ENCODE measurements at places on chromosomes 12 and 14. TPM values are rescaled to one million over a fixed set of nuclear protein-coding genes. Genes with fewer than 3 reads are reported as not detected.
A peak's percentile ranks its signal among the peaks of the same experiment; 100 is the strongest.

The PFKM gene
- 50.5 TPM for total RNA-seq

The DLK1 gene
- total RNA-seq = 0.09 TPM

The SMARCC2 gene
- 69.4 TPM for total RNA-seq

The CABP1 gene
- 0.54 TPM for total RNA-seq

The IFNG-AS1 gene
- 0.09 TPM for total RNA-seq

The CACNA1C gene
- total RNA-seq = 6.0 TPM

The VEZT gene
- total RNA-seq = 31.4 TPM

The EIF5 gene
- 322 TPM for total RNA-seq

The BEGAIN gene
- total RNA-seq = 0.18 TPM

The RPS26 gene
- 321 TPM for total RNA-seq

The TRPV4 gene
- 0.25 TPM for total RNA-seq

The SLC5A8 gene
- not detected for total RNA-seq

The SLCO1A2 gene
- 0.09 TPM for total RNA-seq

The MMP14 gene
- 258 TPM for total RNA-seq

DNA sequence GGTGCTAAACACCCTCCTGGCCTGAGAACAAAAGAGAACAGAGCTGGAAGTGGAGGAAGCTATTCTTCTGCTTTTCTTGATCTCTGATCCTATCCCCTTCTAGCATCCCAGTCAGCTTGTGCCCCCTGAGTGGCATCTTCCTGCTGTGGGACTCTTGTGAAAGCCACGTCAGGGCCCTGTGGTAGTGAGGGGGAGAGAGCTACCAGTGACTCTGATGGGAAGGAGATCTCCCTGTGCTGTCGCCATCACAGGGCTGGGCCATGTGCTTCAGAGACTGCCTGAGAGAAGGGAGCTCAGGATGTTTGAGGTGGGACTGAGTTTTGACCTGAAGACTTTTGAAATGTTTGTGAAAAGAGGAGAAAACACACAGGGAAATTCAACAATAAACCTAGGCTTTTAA is 107.6 kb upstream of the FUT8 start:
- DNase-seq = no peak

DNA sequence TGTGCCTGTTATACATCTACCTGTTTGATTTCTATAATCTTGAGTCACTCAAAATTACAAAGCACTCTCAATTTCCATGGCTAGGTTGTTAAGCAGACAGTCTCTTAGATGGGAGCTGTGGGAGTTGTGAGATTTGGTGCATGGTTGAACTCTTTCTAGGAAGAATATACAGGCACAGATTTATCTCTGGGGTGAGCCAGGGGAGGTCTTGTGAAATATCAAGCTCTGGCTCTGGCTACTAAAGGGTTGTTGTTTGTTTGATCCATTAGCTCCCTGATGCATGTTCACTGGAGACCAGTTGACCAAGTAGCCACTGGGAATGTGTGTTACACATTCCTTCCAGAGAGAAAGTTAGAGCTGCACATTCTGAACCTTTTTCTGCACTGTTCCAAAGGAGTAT is 117.2 kb upstream of the HMGA2 start:
- no peak for DNase-seq

- no peak for DNase-seq
Observed at GRCh38 chr14:93857500-93858283, 69.4 kb upstream of the PRIMA1 start.

- no peak for DNase-seq
Observed at GRCh38 chr14:59772233-59772632, 98.3 kb downstream of the RTN1 start.

DNA sequence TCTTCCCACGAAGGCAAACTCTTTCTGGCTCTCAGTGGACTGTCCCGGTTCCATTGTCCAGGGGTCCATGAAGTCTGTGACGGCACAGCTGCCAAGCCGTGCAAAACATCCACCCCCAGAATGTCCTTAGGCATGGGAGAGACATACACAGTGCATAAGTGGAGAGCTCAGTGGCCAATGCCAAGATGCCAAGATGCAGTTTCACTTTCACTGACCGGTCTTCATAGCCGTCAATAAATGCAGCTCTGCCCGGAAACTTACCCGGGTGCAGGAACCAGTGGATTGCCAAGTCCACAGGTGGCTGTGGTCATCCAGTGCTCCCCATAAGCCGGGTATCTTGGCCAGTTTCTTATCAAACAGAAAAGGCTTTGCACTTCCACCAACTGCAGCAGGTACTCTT is 162.3 kb downstream of the PTCSC3 start:
- no peak for DNase-seq

DNA sequence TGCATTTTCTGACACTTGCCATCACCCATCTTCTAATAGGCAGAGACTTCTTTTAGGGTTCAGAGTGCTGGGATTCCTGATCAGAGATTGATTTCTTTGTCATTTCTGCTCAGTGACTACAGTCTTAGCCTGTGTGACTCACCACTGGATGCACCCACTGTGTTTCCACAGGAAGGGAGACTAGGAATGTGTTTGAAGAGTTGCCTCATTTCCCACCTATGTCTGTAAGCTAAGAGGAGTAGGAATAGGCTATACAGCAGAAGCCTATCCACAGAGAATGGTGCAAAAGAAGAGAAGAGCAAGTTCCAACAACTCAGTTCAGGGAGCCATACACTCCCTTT is 60.2 kb upstream of the ACTN1 start:
- peak; percentile 53 for DNase-seq

GRCh38 chr12:101927999-101928398 is 50.6 kb downstream of the DRAM1 start:
- no peak for DNase-seq

DNA sequence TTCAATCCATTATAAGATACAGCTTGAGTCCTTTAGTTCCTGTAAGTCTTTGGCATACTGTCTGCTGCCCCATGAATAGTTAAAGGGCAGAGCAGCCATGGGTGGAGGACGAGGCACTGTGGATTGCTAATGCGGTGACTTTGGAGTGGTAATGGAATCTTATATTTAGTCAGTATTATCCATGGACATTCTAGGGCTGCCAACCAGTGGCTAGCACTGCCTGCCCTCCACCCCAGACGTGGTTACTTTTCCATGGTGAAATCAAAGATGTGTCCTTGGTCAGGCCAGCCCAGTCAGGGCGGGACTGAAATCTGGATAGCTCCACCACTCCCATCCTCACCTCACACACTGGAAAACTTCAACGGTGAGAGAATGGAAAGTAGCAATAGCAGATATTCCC is 2.3 kb downstream of the TTC9 start:
- DNase-seq = no peak

DNA sequence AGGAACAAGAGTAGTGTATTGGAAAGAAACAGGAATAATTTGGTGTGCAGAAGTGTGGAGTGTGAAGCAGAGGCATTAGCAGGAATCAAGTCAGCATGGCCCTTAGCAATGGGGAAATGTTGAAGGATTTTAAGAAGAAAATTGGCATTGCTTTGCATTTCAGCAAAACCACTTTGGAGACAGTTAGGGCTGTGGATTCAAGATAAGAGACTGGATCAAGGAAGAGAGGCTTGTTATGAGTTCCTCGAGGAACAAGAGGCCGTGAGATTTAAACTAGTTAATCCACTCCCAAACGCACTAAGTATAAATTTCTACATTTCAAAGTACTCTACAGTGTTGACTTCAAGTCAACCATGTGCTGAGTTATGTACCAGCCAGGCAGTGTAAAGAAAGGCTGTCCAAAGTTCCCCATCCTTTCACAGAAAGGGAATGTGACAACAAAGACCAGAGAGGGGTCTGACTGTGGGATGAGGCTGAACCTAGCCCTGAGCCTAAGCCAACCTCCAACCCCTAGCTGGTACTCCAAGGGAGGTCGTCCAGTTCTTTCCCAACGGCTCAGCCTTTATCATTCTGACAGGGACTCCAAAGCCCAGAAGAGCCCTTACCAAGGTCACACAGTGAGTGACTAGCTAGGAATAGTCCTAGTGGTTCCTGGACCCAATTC is 91.2 kb upstream of the BMP4 start:
- no peak for DNase-seq

- DNase-seq = no peak
Observed at GRCh38 chr12:104351057-104351983, 47.8 kb downstream of the EID3 start.

- no peak for DNase-seq
Observed at GRCh38 chr12:21471294-21471693, 30.1 kb downstream of the RECQL start.

GRCh38 chr14:24123424-24124417 is 6.7 kb upstream of the FITM1 start:
- no peak for DNase-seq

DNA sequence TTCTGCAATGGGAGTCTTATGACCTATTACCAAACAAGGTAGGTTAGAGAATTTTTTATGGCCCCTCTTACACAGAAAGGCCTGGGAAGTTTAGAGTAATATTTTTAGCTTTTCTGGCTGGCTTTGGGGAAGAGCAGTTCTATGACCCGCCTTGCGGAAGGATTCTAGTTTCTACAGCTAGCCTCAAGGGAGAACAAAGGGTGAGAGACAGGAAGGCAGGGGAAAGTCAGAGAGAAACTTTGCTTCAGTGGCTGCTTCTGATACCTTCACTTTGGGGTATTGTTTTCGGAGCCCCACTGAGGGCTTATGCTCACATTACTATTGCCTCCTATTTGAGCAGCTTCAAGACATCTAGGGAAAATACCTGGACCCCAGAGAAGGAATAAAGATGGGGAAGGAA is 80.7 kb upstream of the NUDT4 start:
- no peak for DNase-seq

GRCh38 chr12:105278043-105278697 is 42.2 kb upstream of the APPL2 start:
- DNase-seq = peak; percentile 49

DNA sequence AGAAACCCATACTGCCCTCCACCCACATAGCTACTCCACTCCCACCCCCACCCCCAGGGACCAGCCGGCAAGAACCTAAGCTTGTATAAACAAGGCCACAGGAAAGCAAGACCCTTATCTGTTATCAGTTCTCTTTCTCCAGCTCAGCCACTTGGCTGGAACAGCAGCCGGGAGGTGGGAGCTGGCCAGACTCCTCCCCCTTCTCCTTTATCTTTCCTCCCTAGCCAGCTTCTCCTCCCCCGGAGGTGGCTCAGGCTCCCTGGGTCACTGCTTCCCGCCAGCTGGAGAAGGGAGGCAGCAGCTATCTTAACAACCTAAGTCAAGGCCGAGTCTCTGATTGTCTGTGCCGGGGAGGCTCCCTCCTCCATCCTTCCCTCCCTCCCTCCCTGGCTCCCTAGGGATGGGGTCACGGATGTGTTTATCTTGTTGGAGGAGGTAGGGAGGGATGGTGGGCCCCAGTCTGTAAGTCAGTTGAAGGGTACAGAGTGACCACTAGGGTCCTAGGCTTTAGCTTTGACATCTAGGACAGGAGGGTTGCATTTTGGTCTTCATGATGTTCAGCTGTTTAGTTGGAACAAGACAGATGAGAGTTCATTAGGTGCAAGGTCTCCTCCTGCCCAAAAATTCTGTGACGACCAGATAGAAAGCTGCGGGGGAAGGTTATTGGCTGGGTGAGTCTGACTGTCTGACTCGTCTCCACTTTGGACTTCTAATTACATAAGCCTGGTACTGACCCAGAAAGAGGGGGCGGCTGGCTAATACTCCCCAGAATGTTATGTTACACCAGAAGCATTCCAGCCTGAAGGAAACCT is 29.7 kb downstream of the ZFP36L1 start:
- peak; percentile 84 for DNase-seq

GRCh38 chr14:29102266-29102665 is 335.7 kb downstream of the FOXG1 start:
- DNase-seq = no peak

DNA sequence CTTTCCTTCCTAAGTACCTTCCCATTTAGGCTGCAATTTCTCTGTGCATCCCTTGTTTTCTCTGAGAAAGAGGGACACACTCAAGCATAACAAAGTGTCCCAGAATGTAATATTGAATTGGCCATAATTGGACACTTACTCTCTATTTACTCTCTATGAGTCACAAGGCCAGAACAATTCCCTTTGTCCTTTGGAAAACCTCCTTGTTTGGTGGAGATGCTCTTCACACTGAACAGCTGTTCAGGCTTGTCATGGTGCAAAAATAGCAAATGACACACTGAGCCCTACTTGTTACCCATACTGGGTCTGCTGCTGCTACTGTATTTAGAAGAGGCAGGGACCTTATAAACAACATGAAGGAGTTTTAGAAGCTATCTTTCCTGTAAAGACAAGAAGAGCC is 1590.5 kb upstream of the TMEM132C start:
- DNase-seq = peak; percentile 33

- DNase-seq = no peak
Observed at GRCh38 chr14:40280652-40281051, 848.4 kb upstream of the FBXO33 start.

GRCh38 chr14:62409169-62409568 is 636.1 kb downstream of the KCNH5 start:
- no peak for DNase-seq

- no peak for DNase-seq
Observed at GRCh38 chr14:94979891-94980290, 177.4 kb downstream of the DICER1 start.

DNA sequence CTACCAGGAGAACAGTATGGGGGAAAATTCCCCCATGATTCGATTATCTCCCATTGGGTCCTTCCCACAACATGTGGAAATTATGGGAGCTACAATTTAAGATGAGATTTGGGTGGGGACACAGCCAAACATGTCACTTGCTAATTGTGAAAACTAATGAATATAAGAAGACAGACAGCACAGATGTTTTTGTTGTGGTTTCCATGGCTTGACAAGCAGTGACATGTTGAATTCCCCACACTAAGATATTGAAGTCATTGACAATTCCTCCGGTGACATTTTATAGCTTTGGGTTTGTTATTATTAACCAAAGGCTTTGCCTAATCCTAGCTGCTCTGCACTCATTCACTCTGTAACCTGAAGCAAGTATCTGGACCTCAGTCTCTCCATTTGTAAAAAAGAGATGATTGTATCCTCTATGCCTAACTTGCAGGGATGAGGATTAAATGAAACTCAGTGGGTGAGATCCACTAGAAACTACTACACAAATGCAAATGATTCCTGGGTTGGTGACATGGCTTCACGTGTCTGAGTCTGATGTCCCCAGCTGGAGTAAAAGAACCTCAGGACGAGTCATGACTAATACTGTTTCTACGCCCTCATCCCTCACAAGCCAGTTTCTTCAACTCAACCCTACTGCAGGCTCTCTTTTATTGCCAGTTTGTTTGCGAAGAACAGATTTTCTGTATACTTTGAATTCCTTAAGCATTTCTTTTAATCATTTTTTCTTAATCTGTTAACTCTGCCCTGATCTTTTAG is 71.6 kb downstream of the ASCL1 start:
- DNase-seq = no peak

DNA sequence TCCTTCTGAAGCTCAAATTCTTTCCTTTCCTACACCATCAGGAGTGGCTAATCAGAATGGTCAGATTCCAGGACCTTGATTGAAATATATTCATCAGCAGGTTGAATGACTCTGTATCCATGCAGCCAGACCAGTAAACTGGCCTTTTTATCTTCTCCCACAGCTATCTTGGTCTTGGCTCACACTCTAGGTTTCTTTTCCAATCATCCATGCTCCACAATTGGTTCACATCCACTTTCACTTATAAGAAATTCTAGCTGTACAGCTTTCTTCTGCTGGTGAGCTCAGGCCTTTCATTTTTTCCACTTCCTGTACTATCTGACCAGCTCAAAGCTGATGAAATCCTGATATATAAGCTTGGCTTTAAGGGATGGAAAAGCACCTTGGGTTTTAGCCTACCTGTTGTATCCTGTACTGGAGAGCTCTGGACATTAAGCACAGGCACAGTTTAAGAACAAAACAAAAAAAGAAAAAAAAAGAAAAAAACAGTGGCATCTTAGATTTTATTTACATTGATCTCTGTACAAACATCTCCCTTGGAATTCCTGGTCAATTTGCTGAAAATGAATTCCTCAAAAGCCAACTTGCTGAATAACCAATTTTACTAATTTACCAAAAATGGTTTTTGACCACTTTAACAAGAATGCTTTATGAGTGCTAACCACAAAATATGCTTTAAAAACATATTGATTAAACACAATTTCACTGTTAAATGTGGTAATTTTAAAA is 91.6 kb upstream of the PAWR start:
- DNase-seq = peak; percentile 85
